ENCODE measurements at places on chromosomes 11 and 22. TPM values are rescaled to one million over a fixed set of nuclear protein-coding genes. Genes with fewer than 3 reads are reported as not detected.

- no peak overlapping the region for H3K4me3 ChIP-seq
- no peak overlapping the region for H3K27ac ChIP-seq
- DNase-seq = no peak
- no peaks in the 10 kb centered on the region for H3K4me1 ChIP-seq
These were observed 60.8 kb downstream of the SOX6 start for GRCh38 chr11:16295592-16295991.

Gene CCDC81
- total RNA-seq = 0.45 TPM

Gene RBM14
- total RNA-seq = 120 TPM

GRCh38 chr11:124867700-124868099 is 2.5 kb downstream of the ROBO3 start:
- peaks cover 95% of the 10 kb centered on the region for H3K27me3 ChIP-seq
- H3K4me3 ChIP-seq = no peak overlapping the region
- no peak overlapping the region for H3K27ac ChIP-seq
- no peaks in the 10 kb centered on the region for H3K36me3 ChIP-seq
- no peak for DNase-seq

DNA sequence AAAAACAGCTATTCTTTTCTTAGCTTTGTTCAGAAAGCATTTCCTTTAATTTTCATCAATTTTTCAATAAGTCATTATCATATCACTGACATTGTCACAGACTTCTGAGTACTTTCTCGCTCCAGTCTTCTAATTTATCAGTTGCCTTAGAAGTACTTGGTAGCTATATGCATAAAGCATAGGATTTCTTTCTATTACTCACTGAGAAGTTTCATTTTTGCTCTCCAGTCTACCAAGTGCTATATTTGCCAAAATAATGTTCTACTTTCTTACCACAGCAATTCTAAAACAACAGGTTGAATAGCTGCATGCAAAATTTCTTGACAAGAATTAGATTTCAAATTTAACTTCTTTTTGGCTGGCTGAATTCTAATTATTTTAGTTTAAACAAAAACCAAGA is 116.3 kb downstream of the STK33 start:
- no peaks in the 10 kb centered on the region for H3K36me3 ChIP-seq
- no peaks in the 10 kb centered on the region for H3K4me1 ChIP-seq
- H3K4me3 ChIP-seq = no peak overlapping the region

Gene HTR3B
- not detected for total RNA-seq

- peaks cover 15% of the 10 kb centered on the region for H3K36me3 ChIP-seq
- no peak within 1 kb of the TSS for H3K27ac ChIP-seq
- H3K4me3 ChIP-seq = no peak within 1 kb of the TSS
- DNase-seq = no peak
These were observed at the start of gene C1QTNF6 for GRCh38 chr22:37187891-37188761. TSS of gene C1QTNF6 (minus strand) at chr22:37188247. CDS start at chr22:37188213, 34 bp downstream.

- H3K4me1 ChIP-seq = no peaks in the 10 kb centered on the region
- H3K4me3 ChIP-seq = no peak overlapping the region
- no peak for DNase-seq
- H3K27me3 ChIP-seq = no peaks in the 10 kb centered on the region
- H3K36me3 ChIP-seq = no peaks in the 10 kb centered on the region
These were observed 154.1 kb downstream of the CTTN start for GRCh38 chr11:70552167-70553150.

DNA sequence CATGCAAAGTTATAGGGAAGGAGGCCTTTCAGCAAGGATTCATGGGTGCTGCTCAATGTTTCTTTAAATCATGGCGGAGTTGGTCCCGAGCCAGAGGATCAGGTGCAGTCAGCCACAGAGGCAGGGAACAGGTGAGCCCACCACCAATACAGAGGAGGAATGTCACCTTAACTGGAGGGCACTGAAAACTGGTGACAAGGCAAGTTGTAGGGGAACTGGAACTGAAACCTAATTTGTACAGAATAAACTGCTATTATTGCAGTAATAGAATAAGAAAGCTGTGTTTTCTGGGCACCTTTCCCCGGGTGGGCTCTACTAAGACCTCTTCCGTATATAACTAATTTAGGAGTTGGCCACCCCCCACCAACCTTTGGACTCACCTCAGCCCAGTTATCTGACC is 296.0 kb upstream of the NARS2 start:
- H3K27me3 ChIP-seq = peaks cover 19% of the 10 kb centered on the region
- no peak for DNase-seq
- no peak overlapping the region for H3K27ac ChIP-seq
- no peak overlapping the region for H3K4me3 ChIP-seq
- no peaks in the 10 kb centered on the region for H3K4me1 ChIP-seq
- H3K36me3 ChIP-seq = no peaks in the 10 kb centered on the region

Gene OR52N4
- total RNA-seq = 1.9 TPM

Gene CST6
- 0.65 TPM for total RNA-seq
